ENCODE measurements at places on chromosomes 4 and X.

GRCh38 chr4:97923096-97923495 is 220.2 kb downstream of the STPG2 start:
- no peak for DNase-seq

GRCh38 chr4:158796370-158797140 is 27.7 kb downstream of the FNIP2 start:
- no peak for DNase-seq

- DNase-seq = no peak
These were observed 256.7 kb downstream of the NAF1 start for GRCh38 chr4:162909952-162910351.

GRCh38 chrX:140764401-140764919 is 54.9 kb downstream of the LINC00632 start:
- DNase-seq = no peak

- DNase-seq = no peak
These were observed 165.7 kb downstream of the KDR start for GRCh38 chr4:54959651-54960116.

- no peak for DNase-seq
These were observed 1989.8 kb upstream of the PCDH10 start for GRCh38 chr4:131159261-131159660.

DNA sequence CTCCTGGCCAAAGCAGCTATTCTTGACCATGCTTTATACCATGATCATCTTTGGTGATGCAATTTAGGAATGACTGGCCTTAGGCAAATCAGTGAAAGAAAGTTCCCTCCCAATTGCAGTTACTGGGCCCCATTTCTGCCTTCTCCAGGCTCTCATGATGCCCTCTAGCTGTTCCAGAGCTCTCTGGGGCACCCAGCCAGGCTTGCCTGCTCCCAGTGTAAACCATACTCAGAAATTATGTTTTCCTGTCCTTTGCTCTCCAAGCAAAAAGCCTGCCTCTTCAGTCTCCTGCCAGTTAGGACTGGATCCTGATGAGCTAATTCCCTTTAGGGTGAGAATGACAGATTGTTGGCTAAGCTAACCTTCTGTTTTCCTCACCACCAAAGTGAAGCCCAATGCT is 85.3 kb upstream of the RBPJ start:
- DNase-seq = no peak

DNA sequence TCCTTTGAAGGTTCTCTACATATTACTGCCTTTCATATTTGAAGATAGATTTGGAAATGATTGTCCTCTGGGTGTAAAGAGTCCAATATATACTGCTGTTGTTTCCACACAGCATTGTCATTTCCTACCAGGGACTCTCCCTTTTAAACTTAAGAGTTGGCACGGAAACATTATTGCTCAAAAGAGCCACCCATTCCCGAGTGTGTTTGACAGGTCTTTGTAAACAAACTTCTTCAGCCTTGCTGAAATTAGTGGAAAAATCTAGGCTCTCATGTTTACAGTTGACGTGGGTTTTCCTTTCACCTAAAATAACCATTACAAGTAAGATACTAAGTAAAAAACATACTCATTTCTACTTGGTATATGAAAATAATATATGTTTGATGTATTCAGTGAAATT is 111.4 kb upstream of the LIMCH1 start:
- no peak for DNase-seq

- DNase-seq = no peak
These were observed 464.4 kb downstream of the TRIML1 start for GRCh38 chr4:188603646-188604045.

GRCh38 chrX:10045327-10046000 is 78.3 kb downstream of the CLDN34 start:
- DNase-seq = no peak

DNA sequence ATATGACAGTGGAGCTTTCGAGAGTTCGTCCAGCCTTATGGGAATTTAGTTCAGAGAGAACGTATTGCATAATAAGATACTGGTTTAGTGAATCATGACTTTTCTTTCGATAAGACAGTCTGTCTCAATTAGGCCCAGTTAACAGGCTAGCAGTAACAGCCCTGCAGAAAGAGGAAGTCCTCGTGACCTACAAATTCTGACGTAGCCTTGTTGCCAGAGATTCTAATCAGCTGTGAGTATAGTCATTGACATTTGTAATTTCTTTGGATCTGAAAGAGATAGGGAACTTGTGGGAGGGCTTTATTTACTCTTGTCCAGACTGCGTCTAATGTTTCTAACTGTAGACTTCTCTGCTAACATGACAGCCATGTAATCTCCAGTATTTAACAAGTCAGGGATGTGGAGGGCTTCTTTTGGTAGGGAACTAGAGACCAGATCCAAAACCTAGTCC is 15.8 kb downstream of the ART3 start:
- no peak for DNase-seq

DNA sequence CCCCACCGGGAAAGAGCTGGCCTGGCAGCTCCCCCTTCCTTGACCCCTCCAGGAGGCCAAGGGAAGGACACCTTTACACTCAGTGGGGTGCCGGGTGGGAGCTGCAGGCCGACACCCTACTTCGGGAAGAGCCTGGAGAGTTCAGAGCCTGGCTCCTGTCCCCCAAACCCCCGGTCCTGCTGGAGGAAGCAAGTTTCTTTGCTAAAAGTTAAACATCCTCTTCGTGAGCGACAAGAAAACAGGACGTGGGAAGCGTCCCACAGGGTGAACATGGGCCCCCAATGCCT is 2.4 kb upstream of the FTSJ1 start:
- no peak for DNase-seq

DNA sequence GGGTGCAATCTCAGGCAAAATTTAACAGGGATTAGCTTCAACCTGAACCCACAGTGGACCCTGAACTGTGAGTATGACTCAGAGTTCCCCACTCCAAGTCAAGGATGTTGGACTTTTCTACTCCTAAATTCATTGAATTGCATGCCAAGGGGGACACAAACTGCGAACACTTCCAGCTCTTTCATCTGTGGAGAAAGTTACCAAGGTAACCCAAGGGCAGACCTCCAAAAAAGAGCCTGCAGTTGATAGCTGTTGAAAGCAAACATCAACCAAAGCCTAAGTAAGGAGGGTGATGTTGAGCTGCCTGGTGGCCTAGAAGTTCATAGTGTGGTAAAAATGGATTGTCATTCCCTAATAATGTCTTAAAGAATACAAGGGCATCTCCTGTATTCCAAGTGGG is 1242.9 kb downstream of the C4orf33 start:
- no peak for DNase-seq

DNA sequence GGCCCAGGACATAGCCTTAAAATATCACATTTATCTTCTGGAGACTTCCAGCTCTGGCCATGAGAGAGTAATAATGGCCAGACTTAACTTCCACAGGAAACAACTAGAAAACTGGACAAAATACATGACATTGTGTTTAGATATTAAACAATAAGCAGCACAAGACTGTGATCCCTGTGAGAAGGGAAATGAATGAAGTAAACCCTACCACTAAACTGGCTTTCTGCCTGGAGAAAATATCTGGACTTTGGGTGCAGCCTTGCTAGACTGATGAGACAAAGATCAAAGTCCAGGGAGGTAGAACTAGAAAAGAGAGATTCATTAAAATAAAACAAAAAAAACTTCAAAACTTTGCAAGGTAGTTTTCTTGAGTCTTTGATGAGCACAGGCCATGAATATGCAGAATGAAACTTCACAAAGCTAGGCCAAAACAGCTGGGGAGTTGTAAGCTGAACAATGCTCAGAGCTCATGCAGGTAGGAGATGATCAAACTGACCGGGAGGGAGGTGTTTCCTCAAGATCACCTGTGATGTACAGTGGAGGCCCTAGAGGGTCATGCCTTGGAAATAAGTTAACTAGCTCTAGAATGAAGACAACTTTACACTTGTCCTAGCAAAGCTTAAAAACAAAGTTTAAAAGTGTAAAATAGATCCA is 147.0 kb upstream of the SH3RF1 start:
- no peak for DNase-seq

- no peak for DNase-seq
These were observed 7.4 kb upstream of the PGRMC1 start for GRCh38 chrX:119228512-119229252.

DNA sequence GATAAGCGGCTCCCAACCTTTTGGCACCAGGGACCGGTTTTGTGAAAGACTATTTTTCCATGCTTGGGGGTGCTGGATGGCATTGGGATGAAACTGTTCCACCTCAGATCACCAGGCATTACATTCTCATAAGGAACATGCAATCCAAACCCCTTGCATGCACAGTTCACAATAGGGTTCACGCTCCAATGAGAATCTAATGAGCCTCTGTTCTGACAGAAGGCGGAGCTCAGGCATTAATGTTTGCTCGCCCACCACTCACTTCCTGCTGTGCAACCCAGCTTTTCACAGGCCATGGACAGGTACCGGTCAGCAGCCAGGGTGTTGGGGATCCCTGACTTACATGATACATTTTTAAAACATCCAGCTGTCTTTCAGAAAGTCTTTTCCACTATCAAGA is 187.3 kb downstream of the SLC39A8 start:
- peak; percentile 4 for DNase-seq

DNA sequence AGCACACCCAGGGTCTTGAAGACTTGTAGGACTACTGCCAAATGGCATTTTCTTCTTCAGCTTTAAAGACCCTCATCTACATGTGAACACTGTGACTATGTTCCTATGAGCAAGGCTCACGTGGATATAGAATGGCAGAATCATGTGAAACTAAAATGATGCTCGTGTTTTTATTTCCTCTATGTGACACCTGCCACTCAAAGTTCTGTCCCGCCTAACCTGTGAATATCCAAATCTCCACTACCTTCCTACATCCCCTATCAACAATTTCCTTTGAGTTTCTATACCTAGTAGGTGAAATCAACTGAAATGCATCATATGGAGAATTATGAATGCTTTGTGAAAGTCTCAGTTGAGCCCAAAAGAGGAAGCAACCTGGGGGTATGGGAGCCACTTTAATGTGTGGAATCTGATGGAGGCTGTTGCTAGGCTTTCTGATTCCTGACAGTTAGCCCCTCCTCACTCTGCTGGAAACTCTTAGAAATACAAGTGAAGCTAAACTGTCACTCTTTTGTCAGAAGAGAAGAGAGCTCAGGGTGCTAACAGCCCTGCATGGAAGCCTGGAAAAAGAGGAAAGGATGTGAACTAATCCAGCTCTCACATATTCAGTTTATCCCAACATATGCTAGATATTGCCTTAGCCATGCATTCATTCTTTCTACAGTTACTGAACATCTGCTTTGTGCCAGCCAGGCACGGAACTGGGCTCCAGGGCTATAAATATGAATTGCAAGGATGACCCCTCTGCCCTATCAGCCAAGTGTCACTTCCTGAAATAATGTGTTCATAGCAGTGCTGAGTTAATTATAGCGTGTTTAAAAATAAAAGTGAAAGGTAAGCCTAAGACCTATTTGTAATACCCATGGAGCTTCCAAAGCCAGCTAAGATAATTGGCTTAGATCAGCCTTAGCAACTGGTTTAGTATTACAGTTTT is 11.0 kb downstream of the LHFPL1 start:
- DNase-seq = no peak

DNA sequence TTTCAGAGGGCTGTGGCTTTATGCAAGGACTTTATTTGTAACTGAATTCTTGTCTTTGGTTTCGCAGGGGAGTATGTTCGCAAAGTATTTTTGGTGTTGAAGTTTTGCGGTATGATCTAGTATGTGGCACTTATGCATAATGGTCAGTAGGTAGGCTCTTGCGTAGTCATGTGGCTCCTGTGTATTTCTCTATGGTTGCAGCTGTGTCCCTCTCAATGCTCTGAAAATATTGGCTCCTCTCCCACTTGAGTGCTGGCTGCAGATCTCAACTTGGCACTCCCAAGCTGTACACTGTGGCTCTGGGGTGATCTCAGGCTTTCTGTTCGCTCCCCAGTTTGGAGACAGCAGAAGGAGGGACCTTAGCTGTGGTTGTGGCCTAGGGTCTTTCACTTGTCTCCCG is 24.8 kb downstream of the ARMCX5 start:
- DNase-seq = no peak

DNA sequence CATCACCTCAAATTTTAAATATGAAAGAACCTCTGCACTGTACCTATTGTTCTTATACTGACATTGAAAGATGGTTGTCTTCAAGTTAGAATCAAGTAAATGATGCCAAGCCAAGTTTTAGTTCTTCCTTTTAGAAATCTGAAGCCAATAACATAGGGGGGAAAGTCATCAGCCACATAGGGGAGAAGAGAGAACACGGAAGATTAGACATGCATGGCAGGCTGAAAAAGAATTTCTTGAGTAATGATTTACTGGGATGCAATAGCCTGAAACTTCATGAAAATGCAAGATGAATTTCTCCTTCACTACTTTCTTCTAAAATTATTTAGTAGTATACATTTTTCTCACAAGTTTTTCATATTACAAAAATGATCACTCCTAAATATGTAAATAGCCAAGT is 13.6 kb upstream of the EPGN start:
- DNase-seq = no peak

DNA sequence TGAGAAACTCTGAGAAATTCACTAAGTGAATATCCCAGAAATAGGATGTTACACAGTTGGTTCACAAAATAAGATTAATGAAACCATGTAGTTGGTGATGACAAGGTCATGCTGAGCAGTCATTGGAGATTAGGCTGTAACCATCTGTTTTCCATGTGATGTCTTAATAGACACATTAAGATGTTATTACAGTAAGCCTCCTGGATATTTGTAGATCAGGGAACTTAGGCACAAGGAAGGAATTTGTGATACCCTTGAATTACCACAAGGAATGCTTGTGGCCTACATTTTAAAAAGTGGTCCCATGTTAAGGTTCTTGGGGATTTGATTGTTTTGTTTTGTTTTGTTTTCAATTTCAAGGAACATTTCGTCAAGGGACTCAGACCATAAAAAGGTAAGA is 185.6 kb upstream of the BANK1 start:
- no peak for DNase-seq

DNA sequence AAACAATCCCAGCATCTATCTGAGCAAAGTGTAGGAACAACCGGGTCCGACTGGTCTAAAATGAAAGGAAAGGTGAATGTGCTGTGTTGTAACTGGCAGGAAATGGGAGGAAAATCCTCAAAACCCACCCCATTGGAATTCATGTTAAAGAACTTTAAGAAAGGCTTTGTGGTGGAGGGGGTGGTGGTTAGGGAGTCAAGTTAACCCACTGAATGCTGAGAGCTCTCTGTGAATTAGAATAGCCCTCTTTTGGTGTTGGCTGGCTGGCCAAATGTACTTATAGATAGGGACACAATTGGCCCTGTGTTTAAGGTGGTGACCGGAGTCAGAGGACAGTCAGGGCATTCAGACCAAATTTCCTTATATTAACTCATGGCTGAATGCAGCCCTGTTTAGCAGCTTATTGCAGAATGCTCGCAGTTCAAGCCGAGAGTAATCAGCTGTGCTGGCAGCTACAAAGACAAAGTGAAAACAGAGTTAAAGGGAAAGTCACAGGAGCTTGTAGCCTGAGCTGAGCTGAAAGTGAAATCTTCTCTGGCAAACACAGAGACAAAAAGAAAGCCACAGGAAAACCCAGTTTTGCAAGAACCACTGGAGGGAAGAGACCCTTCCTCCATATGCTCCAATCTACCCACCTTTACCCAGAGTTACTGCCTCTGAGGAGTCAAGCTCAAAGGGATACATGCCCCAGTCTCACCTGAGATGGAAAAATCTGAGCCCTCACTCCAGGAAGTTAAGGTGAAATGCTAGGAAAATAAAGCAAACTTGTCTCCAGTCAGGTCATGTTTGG is 38.5 kb upstream of the UGT2B7 start:
- no peak for DNase-seq

GRCh38 chrX:149205937-149206336 is 299.2 kb downstream of the IDS start:
- DNase-seq = no peak

- no peak for DNase-seq
These were observed 208.7 kb downstream of the CHIC2 start for GRCh38 chr4:53855581-53856250.
